ENCODE measurements at places on chromosomes 1 and 21. TPM values are rescaled to one million over a fixed set of nuclear protein-coding genes. Genes with fewer than 3 reads are reported as not detected.

SLFNL1 gene
- total RNA-seq: 1.3 TPM

BOLA1 gene
- total RNA-seq: 46.0 TPM

DNASE2B gene
- total RNA-seq: not detected

BMP8A gene
- total RNA-seq: not detected

SYT14 gene
- not detected for total RNA-seq

CR1L gene
- not detected for total RNA-seq

KCNT2 gene
- 15.6 TPM for total RNA-seq

ADAMTS1 gene
- total RNA-seq: 357 TPM

SMIM11 gene
- total RNA-seq: 0.41 TPM

WDR64 gene
- not detected for total RNA-seq

KLF17 gene
- not detected for total RNA-seq

KCNH1 gene
- total RNA-seq: 0.21 TPM

SELP gene
- total RNA-seq: 43.2 TPM

SYT11 gene
- total RNA-seq: 49.5 TPM

INSRR gene
- not detected for total RNA-seq

DNA sequence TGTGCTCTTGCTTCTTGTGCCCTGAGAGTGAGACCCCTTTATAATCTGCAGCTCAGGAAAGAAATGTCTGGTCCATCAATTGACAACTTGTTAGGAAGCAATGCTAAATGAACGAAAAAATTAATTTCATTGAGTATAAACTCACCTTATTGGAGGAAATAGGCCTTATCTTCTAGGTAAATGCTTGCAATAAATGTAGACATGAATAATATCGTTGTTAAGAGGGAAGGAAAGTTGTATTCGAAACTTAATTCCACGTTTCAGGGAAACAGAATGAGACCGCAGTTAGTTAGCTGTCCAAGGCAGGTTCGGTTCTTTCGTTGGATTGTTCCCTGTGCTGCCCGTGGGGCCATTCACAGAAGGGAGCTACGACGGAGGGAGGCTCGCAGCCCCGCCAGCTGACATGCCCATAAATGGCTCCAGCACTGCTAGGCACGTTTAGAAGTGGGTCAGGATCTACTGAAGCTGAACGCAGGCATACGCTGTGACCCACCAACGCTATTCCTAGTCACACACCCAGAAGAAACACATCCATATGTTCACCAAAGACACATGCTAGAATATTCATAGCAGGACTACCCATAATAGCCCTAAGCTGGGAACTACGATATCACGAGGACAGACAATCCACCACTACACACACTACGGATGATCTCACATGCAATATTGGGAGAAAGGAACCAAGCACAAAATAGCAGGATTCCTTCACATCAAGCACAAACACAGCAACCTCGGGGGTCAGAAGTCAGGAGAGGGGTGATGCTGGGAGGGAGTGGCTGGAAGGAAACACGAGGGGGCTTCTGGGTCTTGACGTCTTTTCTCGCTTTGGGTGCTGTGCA is 56.2 kb upstream of the LBR start:
- DNase-seq: no peak

GRCh38 chr1:228515200-228515834 is 28.1 kb downstream of the RNF187 start:
- DNase-seq: no peak

DNA sequence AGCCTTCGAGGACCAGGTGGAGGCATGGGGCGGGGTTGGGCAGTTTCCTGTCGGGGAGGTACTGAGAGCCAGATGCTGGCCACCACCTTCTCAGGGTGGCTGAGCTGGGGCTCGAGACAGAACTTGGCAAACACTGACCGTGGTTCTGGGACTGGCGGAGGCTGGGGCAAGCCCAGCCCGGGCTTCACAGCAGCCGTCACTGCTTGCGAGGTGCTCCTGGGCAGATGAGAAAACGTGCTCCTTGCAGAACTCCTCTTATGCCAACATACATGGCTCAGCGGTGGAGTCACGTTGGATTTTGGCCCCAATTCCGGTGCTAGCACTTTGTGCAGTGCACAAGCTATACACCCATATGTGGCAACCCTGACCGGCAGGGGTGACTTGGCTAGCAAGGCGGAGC is 69.2 kb downstream of the RUNX3 start:
- no peak for DNase-seq

DNA sequence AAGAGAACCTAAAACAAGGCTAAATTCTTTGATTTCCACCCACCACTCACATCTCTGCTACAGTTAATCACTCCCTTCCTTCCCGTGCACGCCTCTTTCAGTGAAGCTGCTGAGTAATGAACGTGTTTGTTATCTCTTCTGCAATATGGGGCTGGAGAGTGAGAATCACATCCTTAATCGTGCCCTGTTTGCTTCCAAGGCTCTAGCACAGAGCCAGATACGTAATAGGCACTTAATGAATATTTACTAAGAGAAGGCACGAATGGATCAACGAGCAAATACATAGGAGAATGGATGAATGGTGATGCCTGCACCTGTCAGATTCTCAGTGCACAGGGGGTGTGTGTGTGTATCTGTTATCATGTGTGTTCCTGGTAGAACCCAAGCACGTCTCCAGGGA is 22.1 kb upstream of the FAM43B start:
- DNase-seq: no peak

DNA sequence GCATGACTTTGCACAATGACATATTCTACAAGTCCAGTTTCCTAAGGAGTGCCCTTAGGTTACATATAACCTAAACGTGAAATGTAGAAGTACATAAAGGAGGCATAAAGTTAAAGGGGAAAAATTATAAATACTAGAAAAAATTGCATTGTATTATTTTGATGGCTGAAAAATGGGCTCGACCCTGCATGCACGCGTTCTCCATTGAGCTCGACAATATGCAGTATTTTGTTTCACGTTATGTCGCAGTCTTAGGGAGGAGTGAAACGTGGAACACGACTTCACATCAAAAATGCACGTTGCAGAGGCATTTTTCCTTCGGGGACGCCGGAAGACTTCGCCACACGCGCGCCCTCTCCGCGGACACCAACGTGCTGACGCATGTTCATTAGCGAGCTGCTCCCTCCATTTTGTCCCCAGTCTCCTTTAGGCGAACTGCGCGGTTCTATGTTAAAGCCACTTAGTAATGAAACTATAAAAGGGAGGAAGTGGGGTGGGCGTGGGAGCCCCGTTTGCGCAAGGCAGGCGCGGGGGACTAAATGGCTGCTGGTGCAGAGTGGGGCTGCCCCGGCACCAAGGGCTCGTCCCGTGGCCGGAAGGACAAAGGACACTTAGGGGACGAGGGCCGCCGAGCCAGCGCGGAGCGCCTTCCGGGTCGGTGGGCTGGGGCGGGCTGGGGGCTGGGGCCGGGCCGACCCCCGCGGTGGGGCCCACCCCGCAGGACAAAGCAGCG is 749 bp upstream of the COX20 start:
- DNase-seq: peak; percentile 39

DNA sequence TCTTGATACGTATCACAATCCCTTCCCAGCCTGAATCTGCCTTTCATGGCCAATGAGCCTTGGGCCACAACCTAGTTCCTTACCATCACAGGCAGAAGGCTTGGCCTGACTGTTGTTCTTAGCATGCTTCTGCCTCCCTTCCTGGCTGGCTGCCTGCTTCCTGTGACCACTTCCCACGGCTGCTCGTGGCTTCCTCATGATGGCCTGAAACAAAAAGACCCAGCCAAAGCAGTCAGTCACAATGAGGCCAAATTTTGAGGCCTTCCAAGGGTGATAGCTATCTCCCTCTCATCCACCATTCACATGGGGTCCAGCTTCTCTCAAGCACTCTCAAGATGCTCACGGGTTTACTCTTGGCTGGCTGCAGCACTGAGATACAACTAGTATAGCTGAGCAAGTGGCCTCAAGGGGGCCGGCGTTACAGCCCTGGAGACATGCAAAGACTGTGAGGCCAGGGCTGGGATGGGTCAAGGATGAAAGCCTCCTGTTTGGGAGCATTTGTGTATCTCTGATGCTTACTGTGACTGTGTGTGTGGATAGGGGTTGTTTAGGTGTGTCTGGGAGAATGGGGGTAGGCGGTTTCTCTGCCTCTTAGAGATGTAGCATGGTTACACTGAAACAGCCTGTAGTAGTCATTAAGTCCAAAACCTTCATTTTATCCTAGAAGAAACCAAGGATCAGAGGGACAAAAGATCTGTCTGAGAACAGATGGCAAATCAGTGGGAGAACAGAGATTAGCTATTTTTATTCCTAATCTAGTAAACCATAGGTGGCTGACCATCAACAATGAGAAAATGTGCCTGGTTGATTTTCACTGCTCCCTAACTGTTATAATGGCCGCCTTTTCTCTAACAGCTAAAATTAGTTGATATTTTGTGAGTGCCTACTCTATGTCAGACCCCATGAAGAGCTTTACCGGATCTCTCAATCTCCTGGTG is 5.4 kb upstream of the TOE1 start:
- DNase-seq: no peak

DNA sequence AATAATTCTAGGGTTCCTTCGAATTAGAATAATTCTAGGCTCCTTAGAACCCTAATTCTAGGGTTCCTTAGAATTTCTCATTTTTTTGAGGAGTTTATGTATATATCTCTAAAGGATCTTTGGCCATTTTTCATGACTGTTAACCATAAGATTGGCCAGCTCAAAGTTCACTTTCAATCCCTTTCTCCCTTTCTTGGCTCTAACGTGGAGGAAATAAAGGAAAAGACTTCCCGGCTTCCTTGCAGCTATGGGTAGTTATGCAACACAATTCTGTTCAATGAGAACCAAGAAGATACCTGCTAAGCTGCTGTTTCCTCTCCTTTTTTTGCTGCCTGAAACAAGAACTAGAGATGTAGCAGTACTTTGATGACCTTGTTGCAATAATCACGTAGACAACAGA is 27.2 kb downstream of the SLC35A3 start:
- no peak for DNase-seq

DNA sequence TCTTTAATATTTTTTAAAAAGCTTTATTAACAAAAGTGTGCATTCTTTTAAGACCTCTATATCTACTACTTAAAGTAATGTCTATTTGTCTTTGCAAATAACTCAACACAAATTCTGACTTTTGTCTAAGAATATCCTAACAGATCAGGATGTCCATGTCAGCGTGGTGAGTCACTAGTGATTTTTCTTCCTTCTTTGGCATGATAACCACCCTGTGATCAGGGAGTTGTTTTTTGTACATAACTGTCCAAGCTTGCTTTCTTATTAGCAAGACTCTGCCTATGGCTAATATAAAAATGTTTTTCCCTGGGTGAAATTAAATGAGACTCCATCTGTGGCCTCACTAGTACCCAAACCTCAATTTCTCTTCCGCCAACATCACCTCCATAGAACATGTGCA is 688.9 kb upstream of the ADGRL2 start:
- DNase-seq: no peak

- DNase-seq: no peak
Observed at GRCh38 chr21:32496568-32496967, 84.1 kb downstream of the EVA1C start.

GRCh38 chr1:55214934-55215193 is 300 bp downstream of the USP24 start:
- no peak for DNase-seq

DNA sequence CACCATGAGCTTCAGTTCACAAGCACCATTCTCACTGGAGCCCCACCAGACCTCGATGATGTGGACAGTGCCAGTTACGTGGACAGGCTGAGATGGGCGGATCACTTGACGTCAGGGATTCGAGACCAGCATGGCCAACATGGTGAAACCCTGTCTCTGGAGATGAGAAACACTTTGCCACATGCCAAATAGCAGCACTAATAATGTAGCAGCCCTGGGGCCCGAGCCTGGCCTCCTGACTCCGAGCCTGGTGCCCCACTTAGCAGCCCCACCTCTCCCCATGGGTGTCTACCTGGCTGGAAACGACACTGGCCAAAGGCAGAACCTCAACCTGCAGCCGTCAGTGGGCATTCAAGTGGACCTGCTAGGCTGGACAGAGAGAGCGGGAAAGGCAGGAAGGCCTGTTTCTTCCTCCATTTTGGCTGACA is 129.1 kb downstream of the TOMM20 start:
- DNase-seq: no peak

- DNase-seq: no peak
Observed at GRCh38 chr1:234375672-234376071, 2.4 kb downstream of the COA6 start.

DNA sequence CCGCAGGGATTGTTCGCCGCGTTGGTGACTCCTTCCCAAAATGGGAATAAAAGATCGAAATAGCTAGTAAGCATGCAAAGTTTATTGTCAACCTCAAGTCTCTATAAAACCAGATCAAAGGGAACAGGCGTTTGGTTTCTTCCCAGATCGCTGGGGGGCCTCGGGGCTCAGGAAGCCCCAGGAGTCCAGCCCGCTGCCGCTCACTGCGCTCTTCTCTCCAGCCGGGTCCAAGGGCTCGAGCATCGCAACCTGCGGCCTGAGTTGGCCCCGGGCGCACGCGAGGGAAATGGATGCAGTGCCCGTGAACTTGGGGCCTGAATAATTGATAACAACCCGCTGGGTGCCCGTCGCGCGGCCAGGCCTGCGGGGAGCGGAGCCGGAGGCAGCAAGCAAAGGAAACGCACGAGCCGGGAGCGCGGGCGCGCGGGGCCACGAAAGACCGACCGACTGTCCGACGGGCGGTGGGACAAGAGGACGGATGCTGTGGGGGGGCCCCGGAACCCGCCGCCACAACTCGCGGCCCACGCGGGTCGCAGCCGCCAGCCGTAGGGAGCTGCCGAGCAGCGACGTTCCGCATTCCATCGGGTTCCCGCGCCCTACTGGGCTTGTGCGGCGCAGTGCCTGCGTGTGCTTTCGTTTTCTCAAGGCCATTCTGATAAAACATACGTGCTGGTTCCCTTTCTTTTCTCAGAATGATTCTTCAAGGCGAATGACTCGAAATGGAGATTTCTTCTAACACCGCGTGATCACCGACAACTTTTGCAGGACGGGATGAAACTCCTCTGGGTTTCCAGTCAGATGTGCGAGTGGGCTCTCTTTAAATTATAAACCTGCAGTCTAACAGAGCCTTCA is 14.0 kb upstream of the ALX3 start:
- no peak for DNase-seq

DNA sequence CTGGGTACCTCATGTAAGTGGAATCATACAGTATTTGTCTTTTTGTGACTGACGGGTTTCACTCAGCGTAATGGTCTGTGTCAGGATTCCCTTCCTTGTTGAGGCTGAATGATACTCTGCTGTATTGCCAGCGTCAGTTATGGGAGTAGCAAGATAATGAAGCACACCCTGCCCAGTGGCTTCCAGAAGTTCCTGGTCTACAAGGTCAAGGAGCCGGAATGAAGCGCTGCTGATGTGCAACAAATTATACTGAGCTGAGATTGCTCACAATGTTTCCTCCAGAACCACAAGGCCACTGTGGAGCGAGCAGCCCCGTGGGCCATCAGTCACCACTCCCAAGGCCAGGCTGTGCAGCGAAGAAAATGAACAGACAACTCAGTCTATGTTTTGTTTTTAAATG is 24.0 kb upstream of the TDRD10 start:
- no peak for DNase-seq

- no peak for DNase-seq
Observed at GRCh38 chr1:200306944-200307754, 102.7 kb downstream of the ZNF281 start.

GRCh38 chr1:55329808-55330432 is 114.8 kb upstream of the USP24 start:
- DNase-seq: no peak

GRCh38 chr21:33070998-33071769 is 1.2 kb downstream of the OLIG1 start:
- no peak for DNase-seq

- no peak for DNase-seq
Observed at GRCh38 chr21:46427516-46427915, 31.2 kb upstream of the DIP2A start.
